ENCODE measurements at places on chromosomes 13 and 19.
A peak's percentile ranks its signal among the peaks of the same experiment; 100 is the strongest.

DNA sequence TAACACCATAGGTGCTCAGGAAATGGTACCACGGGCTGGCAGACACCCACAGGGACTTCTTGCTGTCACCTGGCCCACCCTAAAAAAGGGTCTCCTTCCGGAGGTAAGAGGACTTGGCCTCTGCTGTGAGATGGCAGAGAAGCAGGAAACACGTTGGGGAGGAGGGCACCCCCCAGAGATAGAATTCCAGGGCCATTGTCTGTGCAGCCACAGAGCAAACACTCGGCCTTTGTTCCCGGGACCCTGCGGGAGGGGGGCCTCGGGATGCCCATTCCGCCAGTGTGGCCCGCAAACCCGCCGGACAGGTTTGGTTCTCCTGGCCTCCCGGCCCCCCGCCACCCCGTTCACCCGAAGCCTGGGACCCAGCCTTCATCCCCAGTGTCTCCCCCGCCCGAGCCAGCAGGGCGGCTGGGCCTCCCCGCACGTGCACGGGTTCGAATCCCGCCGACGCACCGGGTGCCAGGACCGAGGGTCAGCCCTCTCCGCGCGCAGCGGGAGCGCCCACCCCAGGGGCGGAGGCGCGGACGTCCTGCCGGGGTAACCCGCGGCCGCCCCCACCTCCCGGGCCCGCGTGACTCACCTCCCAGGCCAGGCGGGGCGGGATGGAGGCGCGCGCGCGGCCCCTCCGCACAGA is 714 bp downstream of the PLPP2 start:
- peak; percentile 67 for DNase-seq

DNA sequence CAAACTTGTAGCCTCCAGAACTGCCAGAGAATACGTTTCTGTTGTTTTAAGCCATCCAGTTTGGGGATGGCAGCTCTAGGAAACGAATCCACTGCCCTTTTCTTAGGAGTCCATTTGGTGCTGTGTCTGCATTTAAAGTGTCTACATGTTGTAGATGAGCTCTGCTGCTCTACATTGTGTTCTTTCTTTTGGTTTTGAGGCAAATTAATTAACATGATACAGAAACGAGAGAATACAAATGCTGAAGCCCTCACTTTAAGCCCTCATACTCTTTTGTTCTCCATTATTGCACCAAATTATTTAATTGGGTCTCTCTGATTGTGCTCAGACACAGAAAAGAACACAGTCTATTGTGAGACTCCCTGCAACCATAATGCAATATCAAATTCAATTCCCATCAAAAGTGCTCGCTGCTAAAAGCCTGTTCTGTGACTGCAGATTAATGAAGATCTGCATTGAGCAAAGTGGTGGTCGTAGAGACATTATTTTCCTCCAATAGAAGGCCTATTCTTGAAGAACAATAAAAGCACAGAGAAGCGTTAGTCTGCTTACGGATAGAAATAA is 166.3 kb upstream of the SOX21 start:
- no peak for DNase-seq

GRCh38 chr19:5695649-5696195 is 5.6 kb downstream of the RPL36 start:
- DNase-seq = no peak

DNA sequence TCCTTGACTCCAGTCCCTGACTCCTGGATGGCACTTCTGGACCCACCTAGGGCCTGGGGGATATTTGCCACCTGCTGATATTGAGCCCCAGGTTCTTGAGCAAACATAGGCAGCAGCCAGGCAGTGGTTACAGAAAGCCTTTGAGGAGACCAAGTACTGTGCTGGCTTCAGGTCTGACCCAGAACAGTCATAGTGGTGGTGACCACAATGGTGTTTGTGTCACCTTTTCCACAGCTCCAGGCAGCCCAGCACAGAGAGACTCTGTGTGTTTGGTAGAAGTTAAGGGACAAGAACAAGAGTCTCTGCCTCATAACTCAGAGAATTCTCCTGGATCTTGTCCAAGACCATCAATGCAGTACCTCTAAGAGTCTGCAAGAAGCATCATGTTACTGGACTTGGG is 14.6 kb upstream of the CLC start:
- DNase-seq = no peak

DNA sequence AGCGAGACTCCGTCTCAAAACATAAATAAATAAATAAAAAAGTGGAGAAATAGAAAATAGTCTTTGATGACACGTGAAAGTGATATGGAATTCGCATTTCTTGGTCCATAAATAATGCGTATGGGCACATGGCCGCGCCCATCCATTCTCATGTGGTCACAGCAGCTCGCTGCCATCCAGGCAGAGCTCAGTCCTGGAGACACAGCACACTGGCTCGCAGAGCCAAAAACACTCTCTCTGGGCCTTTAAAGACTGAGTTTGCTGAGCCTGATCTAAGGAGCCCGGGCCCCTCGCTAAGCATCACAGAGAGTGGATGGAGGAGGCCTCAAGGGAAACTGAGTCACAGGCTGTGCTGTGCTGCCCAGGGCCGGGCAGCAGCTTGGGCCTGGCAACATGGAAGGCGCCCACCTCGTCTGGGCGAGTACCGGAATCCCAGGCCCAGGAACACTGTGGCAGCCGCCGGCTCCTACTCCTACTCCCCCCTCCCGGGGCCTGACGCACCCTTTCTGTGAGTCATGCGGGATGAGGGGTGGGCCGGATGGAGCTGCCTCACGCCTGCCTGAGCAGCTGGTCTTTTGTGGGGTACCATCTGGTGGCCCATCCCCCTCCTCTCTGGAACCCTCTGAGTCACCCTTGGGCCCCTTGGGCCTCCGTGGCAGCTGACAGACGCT is 28.9 kb upstream of the CACTIN start:
- DNase-seq = peak; percentile 83

- DNase-seq = no peak
Observed at GRCh38 chr13:22717036-22717435, 463.7 kb upstream of the SGCG start.

DNA sequence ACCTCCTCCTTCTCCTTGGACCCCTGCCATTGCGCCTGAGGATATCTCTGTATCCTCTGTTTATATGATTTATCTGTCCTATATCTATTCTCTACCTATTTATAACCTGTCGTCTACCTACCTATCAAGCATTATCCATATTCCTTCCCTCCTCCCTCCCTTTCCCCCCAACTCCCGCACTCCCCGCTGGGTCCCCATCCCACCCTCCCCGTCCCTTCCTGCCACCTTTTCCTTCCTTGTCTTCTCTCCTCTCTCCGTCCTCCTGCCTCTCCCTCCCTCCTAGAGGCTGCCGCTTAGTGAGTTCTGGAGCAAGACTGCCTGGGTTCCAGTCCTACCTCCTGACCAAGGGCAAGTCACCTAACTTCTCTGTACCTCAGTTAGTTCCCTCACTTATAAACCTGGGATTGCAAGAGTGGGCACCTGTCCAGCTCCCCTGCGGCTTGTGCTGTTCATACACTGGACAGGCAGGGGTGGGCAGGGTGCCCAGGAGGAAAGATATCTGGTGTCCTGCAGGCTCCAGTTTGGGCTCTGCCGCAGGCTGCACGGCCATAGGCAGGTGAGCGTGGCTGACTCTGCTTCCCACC is 16.1 kb downstream of the TTYH1 start:
- DNase-seq = peak; percentile 38

GRCh38 chr19:44954649-44955504 is at the start of gene CLPTM1:
Gene CLPTM1, plus strand, starts transcription at chr19:44955380. Its CDS starts 16 bp downstream, at chr19:44955396.
- peak; percentile 97 for DNase-seq

- no peak for DNase-seq
Observed at GRCh38 chr19:45047188-45047797, 8.4 kb downstream of the CLASRP start.

DNA sequence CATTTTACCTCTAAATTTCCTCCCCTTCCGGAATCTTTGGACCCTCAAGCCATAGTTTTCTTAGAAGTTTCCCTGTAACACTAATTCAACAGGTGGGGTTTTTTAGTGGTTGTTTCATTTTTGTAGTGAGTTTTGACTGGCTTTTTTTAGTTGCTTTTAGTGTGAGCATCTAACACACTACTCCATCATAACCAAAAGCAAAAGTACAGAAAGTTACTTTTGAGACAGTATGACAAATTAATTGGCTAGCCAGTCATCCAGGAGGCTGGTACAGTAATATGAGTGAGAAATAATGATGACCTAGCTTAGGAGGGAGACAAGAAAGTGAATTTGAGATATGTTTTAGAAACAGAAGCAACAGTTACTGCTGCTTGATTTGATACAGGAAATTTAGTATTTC is 71.5 kb downstream of the DNAJC15 start:
- DNase-seq = no peak

DNA sequence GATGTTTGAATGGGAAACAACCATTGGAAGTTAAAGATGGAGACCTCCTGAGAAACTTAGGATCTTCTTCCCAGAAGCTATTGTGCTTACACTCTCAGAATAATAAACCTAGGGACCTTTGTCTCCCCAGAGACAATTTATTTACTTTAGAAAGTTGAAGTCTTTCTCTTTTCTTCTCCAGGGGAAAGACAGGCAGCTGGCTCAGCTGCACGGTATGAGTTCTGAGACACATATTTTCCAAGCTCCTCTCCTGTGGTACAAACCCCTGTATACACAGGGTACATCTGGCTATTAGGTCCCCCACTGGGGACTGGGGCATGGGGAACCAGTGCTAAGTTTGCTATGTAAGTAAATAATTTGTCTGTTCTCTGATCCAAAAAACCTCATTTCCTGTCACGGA is 67.5 kb upstream of the POSTN start:
- no peak for DNase-seq

DNA sequence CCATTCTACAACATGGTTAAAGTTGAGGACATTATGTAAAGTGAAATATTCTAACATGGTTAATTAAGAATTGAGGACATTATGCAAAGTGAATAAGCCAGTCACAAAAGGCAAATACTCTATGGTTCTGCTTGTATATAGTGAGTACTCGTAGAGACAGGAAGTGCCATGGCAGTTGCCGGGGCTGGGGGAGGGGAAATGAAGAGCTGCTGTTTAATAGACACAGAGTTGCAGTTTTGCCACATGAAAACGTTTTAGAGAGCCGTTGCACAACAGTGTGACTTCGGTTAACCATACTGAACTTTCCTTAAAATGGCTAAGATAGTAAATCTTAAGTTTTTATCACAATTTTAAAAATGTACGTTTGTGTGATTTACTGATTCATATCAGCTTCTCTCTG is 176.9 kb downstream of the SHISA2 start:
- DNase-seq = no peak

DNA sequence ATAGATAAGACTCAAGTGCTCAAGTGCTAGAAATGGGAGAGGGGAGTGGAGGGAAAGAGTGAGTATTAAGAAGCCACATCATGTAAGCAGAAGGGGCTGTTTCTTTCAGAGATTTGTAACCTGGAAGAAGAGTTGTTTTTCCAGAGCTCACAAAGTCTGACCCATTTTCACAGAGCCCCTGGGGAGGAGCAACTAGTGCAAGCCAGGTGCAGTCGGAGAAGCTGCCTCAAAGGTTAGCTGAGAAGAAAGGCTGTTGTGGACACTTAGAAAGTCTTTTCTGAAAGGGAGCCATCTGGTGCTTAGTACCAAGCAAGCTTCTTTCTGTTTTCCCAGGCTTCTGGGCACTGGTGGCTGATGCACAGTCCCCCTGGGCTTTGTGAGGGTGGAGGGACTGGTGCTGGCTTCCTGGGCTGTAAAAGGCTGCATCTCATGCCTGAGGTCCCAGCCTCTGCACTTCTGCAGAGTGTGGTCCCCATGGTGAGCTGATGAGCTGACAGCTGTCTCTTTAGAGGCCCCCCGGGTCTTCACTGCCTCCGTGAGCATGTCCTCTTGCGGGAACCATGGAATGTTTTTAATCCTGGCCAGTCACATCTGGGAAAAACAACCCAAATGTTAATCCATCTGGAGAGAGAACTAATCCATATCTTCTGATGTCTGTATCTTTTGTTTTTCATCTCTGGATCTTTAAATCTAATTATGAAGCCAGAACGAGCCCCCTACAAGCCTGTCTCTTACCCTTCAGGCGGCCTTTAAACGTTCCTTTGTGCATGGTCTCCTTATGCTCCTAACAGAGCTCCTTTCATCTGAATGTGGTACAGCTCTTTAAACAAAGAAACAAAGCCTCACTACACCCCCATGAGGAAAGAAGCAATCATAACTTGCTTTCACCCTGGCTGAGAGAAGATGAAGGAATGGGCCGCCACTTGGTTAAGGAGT is 40.2 kb downstream of the OLFM4 start:
- no peak for DNase-seq

Data from epithelial cell of esophagus (primary cell).